H1 (cell line): ENCODE measurements at places on chromosomes 12 and 14.

GRCh38 chr14:81141426-81141825 is 79.3 kb downstream of the GTF2A1 start:
- DNase-seq: no peak

- no peak for DNase-seq
Measured at GRCh38 chr12:57215668-57216013, 953 bp upstream of the NXPH4 start.

DNA sequence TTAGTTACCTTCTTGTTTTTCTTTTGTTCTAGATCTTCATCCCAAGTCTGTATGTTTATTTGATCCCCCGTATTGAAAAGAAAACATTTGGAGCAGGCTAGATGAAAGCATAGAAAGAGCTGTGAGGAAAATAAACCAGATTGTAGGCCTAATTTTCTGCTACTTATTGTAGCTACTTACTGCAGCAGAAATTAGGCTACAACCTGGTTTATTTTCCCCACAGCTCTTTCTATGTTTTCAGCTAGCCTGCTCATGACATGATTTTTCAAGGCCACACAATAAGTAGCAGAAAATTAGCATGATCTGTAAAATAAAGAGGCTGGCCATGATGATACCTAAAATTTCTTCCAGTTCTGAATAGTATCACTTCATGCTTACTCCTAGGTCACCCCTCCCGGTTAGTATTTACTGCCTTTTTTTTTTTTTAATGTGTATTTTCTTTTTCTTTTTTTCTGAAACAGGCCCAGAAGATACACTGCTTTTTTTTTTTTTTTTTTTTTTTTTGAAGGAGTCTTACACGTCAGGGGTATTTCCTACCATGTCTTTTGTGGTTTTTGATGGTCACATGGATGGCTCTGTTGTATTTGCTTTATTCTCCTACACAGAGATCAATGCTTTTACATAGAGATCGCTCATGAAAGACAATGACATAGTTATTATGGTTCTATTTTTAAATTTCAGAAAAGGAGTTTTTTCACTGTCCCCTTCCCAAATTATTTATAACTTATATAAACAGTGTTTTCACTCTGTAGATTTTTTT is 32.3 kb downstream of the BHLHE41 start:
- DNase-seq: no peak

DNA sequence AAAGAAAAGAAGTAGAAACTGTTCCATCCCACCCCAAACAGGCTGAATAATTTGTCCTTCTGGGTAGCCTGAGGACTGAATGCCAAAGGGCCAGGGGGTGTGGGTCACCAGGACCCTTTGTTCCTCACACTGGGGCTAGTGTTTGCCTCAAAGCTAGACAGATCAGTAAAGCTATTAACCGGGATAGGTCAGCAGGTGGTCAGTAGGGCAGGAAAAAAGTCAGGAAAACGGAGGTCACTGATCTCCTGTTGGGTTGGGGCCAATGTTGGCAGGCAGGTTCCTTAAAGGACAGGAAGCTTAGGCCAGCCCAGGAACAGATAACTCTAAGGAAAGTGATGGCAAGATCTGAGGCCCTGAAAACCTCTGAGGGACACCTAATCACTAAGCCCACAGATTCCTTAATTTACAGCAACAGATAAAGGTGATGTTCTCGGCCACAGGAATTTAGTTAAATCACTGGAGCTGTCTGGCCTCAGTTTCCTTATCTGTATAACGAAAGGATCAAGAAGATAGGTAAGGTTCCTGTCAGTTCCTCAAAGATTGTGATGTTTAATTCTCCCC is 22.7 kb upstream of the TMPO start:
- no peak for DNase-seq
